Activated T-helper 17 cell treated with anti-CD3 and anti-CD28 coated beads, Interleukin-2, amount 50 U/mL, for 72 hours (primary cell): ENCODE measurements at places on chromosomes 5 and 9.

GRCh38 chr5:135609981-135610380, 31.2 kb upstream of the CXCL14 start:
- no peak for ATAC-seq

GRCh38 chr5:67240846-67241245, 44.2 kb upstream of the CD180 start:
- no peak for ATAC-seq

GRCh38 chr5:67588389-67588788, 391.8 kb upstream of the CD180 start:
- no peak for ATAC-seq

DNA sequence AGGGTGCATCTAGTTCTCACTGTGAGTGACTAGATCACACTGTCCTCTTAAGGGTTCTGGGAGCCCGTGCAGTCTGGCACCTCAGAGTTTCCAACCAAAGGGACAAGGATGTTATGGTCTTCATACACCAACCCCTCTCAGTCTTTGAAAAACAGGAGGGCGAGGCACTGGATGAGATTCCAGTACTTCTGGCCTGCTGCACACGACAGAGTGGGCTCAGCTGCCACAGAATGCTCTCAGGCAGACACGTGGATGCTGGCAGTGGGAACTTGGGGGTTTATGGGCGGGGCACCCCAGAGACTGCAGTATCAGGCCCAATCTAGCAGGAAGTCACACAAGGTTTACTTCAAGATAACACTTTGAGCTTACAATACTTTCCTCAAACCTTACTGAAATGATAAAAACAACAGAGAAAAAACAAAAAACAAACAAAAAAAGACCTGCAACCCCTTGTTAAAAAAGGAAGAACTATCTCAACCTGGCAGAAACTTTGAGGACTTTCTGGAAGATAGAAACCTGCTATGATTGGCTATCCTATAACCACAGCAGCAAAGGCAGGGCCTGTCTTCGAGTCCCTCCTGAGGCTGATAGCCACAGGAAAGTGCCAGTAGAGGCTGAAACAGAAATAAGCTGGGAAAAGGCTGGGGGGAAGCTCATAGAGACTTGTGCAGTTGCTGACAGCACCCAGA, 28.3 kb upstream of the TGFBR1 start:
- peak; percentile 63 for ATAC-seq

DNA sequence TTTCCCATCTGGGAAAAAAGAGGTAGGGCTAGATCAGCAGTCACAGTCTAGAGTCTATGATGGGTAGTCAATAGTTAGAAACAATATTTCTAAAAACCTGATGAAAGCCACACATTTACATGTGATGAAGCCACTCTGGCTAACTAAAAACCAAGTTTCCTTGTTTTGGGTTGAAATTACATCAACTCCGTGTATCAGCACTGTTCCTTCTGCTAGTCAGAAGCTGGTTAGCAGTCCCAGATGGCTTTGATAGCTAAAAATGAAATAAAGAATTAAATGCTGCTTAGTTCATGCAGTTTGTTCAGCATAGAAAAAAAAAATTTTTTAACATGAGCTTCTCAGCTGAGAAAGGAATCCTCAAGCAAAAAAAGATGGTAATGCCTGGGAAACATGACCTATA, 136.7 kb downstream of the FAM114A2 start:
- ATAC-seq: no peak

DNA sequence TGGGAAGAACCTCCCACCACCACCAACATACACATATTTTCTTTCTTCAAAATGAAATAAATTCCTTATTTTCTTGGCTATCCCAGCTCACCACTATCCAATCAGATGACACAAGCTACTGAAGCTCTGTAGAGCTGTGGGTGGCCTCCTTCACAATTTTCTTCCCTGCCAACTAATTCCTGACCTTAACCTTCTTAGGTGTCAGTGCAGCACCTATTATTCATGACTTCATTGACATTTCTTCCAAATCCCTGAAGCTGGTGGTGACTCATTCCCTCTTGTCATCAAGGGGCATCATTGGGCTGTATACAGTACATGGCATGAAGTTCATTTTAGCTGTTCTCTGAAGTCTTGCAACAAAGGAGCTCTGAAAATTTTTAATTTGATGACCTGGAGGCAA, 42.0 kb upstream of the ADRA1B start:
- peak; percentile 18 for ATAC-seq

DNA sequence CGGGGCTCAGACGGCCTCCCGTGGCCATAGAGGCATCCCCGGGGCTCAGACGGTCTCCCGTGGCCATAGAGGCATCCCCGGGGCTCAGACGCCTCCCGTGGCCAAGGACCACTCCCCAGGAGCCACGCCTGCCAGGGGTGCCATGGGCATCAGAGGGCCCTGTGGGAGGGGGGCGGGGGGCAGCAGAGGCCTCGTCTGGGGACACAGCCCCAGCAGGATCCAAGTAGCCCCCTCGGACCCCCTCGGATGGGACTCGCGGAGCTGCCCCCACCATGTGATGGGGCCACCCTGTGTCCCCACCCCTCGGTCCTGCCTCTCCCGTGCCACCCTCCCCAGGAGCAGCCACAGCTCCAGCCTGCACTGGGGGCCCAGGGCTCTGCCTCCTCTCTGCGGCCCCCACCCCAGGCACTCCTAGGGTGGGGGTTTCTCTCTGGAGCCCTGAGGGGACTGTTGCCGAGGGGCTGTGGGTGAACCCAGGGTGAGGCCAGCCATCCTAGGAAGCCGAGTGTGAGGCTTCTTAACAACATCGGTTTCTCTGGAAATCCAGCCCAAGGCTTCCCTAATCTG, 2.5 kb downstream of the ENTPD8 start:
- no peak for ATAC-seq

- ATAC-seq: no peak
These were observed 616.1 kb downstream of the DTWD2 start for GRCh38 chr5:118371973-118372831.

- no peak for ATAC-seq
These were observed 65.2 kb upstream of the RNF130 start for GRCh38 chr5:180136630-180137381.

- no peak for ATAC-seq
These were observed 256.7 kb downstream of the IRX1 start for GRCh38 chr5:3852161-3852916.

DNA sequence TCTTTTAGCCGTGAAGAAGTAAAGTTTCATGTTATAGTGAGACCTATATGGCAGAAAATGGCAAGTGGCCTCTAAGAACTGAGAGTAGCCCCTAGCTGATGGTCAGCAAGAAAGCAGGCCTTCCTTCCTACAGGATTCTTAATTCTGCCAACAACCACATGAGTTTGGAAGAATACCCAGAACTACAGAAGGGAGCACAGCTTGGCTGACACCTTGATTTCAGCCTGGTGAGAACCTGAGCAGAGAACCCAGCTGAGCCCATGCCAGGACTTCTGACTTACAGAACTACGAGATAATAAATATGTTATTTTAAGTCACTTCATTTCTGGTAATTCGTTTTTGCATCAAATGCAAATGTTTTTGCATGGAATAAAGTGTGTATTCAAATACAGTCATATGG, 5.9 kb upstream of the FBXL17 start:
- ATAC-seq: no peak

- no peak for ATAC-seq
These were observed 42.7 kb downstream of the GADD45G start for GRCh38 chr9:89647366-89648128.

- no peak for ATAC-seq
These were observed 17.6 kb upstream of the SAP30L start for GRCh38 chr5:154428208-154428607.

GRCh38 chr5:26761045-26761444, 277.3 kb downstream of the CDH9 start:
- ATAC-seq: no peak

- ATAC-seq: no peak
These were observed 35.7 kb upstream of the EGFL7 start for GRCh38 chr9:136626740-136627642.

DNA sequence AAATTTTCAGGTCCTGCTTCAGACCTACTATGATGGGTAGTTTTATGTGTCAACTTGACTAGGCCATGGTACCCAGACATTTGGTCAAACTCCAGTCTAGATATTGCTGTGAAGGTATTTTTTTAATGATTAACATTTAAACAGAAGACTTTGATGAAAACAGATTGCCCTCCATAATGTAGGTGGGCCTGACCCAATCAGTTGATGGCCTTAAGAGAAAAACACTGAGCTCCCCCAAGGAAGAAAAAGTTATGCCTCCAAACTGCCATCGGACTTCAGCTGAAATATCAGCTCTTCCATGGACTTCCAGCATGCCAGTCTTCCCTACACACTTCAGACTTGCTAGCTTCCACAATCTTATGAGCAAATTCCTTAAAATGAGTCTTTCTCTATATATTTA, 67.3 kb upstream of the TYRP1 start:
- ATAC-seq: no peak

GRCh38 chr5:305459-305858, 16.1 kb upstream of the AHRR start:
- no peak for ATAC-seq
